CD4-positive, alpha-beta T cell treated with Interleukin-15 for 4 hours (primary cell): ENCODE measurements at places on chromosomes 3 and 15.

DNA sequence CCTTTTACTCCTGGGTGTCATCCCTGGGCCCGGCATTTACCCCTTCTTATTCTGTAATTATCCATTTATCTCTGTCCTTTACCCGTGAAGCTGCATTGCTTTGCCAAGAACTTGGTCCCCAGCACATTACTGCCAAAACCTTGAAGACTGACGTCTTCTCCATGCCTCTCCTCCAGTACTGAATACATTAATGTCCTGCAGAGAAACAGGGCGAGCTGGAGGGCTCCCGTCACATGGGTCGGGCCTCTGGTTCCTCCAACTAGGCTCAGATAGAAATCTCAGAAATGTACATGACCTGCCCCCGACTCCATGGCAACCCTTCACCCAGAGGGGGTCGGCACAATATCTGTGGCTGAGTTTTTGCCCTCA lies 445 bp downstream of the EFCAB12 start:
- DNase-seq = no peak

GRCh38 chr3:140553591-140553990 lies 124.3 kb upstream of the TRIM42 start:
- no peak for DNase-seq

- no peak for DNase-seq
These were observed 128.6 kb upstream of the SPATA12 start for GRCh38 chr3:56931836-56932235.

GRCh38 chr3:156443079-156443478 lies 111.8 kb downstream of the SSR3 start:
- DNase-seq = no peak

DNA sequence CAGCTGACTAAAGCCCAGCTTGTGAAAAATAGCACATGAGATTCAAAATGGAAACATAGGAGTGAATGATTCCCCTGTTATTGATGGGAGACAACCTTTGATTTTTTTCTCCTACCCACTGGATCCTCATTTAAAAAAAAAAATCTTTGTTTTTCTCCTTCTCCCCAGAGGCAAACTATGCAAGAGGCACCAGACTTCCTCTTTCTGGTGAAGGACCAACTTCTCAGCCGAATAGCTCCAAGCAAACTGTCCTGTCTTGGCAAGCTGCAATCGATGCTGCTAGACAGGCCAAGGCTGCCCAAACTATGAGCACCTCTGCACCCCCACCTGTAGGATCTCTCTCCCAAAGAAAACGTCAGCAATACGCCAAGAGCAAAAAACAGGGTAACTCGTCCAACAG lies 2.6 kb downstream of the CACNA1D start:
- DNase-seq = no peak
